Erythroblast (primary cell): ENCODE measurements at places on chromosomes 3 and 15.

GRCh38 chr3:43317461-43318316, 31.3 kb downstream of the SNRK start:
- DNase-seq, result no peak

DNA sequence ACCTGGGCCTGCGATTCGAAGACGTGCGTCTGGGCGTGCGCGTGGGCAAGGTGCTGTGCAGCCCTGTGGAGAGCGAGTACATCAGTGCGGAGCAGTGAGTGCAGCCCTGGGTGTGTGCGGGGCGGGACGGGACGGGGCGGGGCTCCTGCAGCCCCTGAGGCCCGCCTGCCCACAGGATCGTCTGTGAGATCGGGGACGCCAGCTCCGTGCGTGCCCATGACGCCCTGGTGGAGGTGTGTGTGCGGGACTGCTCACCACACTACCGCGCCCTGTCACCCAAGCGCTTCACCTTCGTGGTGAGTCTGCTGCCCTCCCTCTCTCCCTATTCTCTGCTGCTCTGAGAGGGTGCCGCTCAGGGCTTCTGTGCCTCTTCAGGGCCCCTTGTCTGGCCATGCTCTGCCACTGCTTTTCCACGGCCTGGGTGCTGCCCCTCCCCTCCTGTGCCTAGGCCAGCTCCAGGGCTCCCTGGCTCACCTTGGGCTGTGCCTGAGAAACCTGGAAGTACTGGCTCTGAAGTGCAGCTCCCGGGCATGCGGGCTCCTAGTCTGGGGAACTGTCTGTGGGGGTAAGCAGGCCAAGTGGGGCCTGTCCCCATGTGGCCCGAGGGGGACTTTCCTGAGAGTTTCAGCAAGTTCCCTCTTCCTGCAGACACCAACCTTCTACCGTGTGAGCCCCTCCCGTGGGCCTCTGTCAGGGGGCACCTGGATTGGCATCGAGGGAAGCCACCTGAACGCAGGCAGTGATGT, 31.8 kb downstream of the PLXNA1 start:
- no peak for DNase-seq

DNA sequence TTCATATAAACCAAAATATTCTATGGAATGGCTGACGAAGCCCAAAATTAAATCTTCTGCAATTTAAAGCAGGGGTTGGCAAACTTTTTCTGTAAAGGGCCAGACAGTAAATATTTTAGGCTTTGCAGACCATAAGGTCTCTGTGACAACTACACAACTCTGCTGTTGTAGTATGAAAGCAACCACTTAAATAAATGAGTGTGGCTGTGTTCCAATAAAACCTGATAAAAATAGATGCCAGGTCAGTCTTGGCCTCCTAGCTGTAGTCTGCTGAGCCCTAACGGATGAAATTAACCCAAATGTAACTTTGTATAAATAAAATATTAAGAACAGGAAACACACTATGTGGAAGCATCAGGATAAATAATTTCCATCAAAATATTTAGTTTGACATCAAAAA, 104.2 kb downstream of the FBXL22 start:
- no peak for DNase-seq

DNA sequence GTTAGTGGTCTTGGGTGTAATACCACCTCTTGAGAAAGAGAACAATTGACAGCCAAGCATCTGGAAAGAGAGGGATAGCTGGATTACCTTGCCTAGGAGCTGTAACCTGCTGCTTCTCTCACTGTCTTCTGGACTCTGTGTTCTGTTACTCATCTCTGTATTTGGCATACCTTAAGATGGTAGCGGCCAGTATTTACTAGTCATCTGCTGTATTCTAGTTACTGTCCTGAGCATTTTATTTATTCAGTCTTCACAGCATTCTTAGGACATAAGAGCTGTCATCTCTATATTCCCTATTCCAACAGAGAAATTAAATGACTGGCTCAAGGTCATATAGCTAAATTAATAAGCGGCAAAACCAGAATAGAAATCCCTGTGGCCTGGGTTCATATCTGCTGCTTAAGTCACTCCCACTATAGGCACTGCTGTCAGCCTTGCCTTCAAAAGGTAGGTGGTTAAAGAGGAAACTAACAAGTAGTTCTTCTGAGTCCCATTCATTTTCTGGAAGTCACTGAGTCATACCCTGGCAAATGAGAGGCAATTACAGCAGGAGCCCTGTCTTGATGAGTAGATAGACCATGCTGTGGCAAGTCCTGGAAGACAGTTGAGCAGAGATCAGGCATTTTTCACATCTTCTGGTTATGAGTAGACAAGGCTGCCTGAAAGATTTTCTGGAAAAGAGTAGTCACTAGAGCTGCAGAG, 68.2 kb downstream of the RAB7A start:
- DNase-seq, result peak; percentile 31

DNA sequence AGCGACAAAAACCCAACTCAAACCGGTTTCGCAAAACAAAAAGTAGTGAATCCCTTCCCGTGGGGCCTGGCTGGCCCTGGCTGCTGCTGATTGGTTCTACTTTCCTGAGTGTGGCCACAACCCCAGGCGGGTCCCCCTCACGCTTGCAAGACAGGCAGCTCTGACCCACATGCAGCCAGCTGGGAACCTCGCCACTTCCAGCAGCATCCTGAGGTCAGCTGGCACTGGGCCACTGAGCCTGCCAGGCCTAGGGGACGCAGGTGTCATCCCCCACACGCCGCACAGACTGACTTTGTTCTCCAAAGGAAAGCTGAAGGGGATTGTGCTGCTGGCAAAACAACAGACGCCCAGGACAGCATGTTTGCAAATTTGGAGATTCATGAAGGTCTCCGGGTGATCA, 111.1 kb downstream of the TPRA1 start:
- no peak for DNase-seq

DNA sequence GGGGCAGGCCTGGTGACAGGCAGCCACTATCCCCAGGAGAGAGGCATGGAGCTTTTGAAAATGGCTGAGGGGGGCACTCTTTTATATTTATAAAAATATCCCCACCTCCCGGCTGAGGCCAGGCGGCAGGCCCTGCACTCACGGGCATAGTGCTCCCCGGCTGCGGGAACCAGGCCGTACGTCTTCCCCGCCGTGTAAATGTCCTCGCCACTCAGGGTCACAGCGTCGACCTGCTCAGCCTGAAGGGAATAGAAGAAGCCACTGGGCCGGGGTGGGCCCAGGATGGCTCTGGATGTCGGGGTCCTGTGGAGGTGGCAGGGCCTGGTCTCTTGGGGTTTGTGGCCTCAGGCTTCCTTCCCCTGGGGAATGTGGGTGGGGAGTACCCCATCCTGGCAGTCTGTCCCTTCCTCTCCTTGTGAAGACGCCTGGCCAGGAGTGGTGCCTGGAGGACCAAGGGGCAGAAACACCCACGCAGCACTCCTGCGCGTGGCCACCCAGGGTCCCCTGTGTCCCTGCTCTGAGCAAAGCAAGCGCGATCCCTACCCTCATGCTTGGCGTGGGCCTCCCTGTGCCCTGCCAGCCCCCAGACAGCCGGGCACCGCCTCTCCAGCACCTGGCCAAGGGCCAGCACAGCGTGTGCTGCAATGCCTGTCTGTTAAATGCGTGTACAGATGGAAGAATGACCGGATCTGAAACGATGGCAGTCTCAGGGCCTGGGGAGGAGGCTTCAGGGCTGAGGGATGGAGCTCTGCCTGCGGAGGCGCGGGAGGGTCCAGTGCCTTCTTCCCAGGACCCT, 18.9 kb downstream of the MELTF start:
- DNase-seq, result no peak

DNA sequence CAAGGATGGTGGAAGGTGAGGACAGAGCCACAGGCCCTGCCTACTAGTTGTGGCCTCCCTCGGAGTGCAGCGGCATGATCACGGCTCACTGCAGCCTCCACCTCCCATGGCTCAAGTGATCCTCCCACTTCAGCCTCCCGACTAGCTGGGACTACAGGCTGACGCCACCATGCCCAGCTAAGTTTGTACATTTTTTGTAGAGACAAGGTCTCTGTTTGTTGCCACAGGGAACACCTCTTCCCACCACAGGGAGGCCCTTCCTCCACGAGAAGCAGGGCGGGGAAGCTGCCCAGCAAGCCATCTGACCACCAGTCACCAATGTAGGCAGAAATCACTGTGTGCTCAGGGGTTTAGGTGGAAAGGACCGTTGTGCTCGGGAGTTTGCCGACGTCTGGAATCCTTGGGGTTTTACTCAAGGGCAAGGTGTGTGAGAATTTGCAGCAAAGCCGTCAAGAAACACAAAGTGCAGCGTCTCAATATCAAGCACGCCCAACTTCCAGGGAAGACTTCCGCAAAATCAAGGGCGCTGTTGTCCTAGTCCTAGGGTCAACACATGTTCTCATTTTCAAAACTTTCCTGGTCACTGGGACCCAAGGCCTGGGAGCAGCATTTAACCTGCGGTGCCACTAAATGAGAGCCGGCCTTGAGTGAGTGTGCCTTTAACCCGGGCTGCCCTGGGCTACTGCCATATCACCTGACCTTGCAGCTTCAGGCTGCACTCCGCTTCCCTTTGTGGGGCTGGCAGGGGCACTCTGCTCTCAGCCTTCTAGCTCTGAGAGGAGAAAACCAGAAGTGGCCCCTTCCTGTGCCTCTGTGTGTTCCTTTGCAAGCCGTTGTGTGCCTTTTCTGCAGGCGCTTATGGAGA, 65.7 kb downstream of the SLC12A8 start:
- no peak for DNase-seq

- no peak for DNase-seq
Observed at GRCh38 chr3:16012086-16012485, 162.4 kb upstream of the GALNT15 start.

DNA sequence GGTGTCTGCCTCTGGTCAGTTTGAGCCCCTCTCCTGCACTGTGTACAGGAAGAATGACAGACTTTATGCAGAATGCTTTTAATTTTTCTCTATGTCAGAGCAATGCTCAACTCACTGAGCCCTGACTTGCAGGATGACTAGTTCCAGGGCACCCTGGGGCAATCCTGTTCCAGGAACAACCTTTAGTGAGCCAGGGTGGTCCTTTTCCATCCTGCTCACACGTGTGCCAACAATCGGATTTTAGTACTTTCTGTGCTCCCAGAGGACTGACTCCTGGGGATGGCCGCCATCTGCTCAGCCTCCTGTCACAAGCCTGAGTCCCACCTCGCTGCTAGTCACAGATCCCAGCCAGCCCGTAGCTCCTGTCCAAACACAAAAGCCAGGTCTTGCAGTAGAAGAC, 48.2 kb upstream of the ALDH1A3 start:
- DNase-seq, result no peak

DNA sequence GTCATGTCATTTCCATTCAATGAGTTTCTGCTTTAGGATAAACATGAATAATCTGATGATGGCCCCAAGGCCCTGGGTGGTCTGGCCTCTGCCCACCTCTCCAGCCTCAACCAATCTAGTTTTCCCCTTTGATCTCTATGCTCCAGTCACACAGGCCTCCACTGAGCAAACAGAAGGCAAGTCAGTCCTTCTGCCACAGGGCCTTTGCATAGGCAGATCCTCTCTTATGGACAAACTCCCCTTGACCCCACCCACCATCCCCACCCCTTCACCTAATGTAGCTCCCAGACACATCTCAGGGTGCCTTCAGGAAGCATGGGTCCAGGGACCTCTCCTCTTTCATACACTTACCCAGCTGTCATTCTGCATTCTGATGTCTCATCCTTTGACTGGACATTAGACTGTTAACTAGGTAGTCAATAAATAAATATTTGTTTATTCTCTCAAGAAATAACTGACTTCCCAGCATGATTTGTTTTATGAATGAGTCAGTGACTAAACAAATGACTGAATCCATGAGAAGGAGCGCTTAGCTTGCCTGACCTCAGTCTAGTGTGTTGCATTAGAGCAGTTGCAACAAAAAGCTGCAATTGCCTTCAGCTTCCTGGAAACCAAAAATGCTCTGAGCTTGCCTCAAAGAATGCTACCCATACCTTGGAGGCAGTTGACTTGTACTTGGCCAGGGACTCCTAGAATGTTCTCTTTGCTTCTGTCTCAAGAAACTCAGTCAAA, 386.6 kb upstream of the WNT5A start:
- no peak for DNase-seq

DNA sequence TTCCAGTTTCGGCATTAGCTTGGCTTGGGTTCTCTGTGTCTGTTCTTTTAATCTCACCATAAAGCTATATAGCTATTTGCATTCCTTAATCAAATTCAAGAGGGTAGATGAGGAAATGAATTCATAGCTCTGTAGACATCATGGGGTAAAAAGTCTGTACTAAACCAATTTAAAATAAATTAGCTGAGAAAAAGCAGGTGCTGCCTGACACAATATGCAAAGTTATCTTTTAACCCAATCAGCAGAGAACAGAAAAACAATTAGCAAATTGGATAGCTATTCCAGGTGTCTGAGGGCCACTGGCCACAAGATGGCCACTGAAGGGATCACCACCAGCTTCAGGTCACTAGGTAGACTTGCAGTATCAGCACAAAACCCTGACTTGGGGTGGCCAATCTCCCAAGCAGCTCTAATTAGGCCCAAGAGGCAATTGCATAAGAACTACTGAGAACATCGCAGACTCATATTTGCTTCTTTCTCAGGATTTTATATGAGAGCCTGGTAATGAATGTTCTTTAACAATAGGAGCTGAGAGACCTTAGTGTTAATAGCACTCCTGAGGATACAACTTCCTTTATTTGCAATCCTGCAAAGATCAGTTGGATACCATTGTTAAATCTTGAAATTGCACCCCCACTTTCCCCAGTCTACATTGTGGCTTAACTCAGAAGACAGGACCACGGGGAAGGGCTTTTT, 494.3 kb downstream of the PDCD6IP start:
- no peak for DNase-seq

- DNase-seq, result no peak
Observed at GRCh38 chr3:72222410-72222809, 437.5 kb upstream of the PROK2 start.

DNA sequence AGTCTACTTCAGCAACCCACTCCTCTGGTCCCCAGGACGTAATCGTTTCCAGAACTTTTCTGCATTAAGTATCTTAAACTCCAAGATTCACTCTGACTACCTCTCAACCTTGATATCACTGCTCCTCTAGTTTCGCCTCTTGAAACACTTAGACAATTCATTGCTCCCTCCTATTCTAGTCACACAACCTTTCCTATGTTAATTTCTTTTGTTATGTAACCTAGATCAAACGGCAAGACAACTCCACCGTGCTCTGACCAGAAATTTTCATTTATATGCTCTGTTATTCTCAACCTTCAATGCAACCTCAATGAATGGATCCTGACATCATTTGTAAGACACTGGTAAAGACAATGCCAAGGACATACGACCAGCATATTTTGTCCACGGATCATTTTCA, 71.3 kb downstream of the CADM2 start:
- no peak for DNase-seq

GRCh38 chr15:35753486-35753885, 207.5 kb upstream of the DPH6 start:
- DNase-seq, result no peak

GRCh38 chr15:58518626-58519025, 86.8 kb downstream of the LIPC start:
- DNase-seq, result no peak

GRCh38 chr3:70982284-70982683, 601.2 kb downstream of the FOXP1 start:
- no peak for DNase-seq

DNA sequence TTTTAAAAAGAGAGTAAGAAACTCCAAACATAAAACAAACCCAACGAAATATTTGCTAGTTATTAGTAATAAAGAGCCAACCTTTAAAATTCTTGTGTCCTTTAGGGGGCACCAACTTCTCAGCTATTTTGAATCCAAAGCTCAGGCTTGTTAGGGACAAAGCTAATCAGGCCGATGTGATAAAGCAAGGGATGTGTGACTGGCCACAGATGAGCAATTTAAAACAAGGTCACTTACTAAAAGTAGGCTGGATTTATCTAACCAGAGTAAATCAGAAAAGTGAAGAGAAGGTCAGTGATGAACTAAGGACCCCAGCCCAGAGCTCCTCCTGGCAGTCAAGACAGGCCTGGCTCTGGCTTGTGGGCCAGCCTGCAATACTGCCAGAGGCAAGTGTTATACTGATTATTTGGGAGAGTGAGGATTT, 108.5 kb downstream of the CYP19A1 start:
- DNase-seq, result peak; percentile 33
